ENCODE measurements at places on chromosomes 2 and 18. TPM values are rescaled to one million over a fixed set of nuclear protein-coding genes. Genes with fewer than 3 reads are reported as not detected.

CHST10 gene
- 21.6 TPM for total RNA-seq

- DNase-seq = peak; percentile 39
Observed at GRCh38 chr2:123434546-123435395, 590.3 kb upstream of the CNTNAP5 start.

DNA sequence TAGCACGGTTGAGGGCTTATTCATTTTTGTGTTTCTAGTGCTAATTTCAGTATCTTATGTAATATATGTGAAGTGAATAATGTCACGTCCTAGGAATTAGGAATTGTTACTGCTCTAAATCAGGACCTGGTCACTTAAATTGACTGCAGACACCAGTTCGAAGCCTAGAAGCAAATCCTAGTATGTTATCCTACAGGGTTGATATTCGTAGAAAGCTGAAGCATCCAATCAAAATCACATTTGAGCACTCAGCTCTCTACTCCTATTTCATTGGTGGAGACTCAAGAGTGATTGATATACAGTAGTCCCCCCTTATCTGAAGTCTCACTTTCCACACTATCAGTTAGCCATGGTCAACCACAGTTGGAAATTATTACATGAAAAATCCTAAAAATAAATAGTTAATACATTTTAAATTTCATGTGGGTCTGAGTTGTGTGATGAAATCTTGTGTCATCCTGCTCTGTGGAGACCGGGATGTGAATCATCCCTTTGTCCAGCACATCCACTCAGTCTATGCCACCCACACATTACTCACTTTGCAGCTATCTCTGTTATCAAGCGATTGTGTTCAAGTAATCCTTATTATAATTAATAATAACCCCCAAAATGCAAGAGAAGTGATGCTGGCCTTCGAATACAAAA lies 35.2 kb upstream of the SCN9A start:
- DNase-seq = no peak

DNA sequence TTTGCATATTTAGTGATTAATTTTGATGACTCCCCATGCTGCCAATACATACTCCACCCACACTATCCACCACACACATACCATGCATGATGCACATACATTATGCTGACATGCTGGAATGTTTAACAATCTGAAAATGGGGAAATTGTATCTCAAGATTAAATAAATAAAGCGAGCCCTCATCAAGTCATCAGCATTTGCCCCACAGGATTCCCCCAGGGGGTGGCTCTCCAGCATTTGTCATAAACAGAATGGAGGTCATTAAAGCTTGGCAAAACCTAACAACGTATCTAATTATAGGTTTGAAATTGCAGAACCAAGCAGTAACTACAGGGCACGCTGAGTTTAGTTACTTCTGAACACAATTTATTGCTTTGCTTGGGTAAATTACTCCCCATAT lies 141.2 kb upstream of the TACR1 start:
- no peak for DNase-seq

GRCh38 chr2:169659320-169659719 lies 34.9 kb downstream of the CFAP210 start:
- DNase-seq = no peak

DNA sequence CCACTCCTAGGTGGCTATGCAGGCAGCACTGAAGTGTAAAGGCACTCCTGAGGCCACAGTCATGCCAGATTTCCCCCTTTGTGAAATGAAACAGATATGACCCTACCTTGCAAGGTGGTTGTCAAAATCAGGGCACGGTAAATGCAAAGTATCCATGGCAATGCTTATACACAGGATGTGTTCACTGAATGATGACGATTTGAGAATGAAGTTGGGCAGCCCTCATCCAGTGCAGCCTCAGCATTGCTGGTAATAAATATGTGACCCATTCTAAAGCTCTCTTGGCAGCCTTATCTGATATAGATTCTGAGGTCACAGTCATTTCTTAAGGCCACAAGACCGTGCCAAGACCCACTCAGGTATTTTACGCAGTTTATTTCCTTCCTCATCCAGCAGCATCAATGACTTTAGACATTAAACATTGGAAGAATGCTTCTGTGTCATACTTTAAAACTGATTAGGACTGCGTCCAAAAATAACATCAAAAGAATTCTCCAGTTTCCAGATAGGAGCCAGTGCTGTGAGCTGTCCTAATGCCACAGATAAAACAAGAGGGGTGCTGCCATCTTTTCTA lies 125.5 kb upstream of the SERTAD2 start:
- peak; percentile 73 for DNase-seq

Data from cardiac muscle cell (in vitro differentiated cells and primary cell).